MCF 10A (cell line): ENCODE measurements at places on chromosomes 12 and 14.

GRCh38 chr12:40170593-40170992 is 54.2 kb upstream of the LRRK2 start:
- no peak for DNase-seq

- no peak for DNase-seq
These were observed 629.6 kb downstream of the FSCB start for GRCh38 chr14:43877351-43877960.

DNA sequence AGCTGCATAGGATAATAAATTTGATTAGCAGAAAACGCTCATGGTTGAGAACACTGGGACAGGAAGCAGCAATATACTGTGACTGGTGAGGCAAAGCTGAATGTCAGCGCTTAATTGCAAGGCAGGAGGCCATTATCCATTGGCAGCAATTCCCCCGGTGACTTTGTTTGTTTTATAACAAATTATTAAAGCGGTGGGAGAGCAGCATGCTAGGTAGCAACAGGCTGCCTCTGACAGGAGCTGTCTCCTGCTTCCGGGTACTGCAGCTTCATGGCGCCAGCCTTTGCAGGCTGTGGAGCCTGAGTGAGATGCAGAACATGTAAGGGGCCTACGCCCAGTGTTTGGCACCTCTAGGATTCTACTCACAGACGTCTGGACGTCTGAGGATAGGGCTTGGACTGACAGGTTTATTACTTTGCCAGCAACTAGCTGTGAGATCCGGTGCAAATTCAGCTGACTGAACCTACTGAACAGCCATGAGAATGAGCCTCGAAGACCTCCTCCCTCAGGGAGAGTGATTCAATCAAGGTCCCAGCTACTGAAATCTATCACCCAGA is 82.1 kb upstream of the SSTR1 start:
- no peak for DNase-seq

DNA sequence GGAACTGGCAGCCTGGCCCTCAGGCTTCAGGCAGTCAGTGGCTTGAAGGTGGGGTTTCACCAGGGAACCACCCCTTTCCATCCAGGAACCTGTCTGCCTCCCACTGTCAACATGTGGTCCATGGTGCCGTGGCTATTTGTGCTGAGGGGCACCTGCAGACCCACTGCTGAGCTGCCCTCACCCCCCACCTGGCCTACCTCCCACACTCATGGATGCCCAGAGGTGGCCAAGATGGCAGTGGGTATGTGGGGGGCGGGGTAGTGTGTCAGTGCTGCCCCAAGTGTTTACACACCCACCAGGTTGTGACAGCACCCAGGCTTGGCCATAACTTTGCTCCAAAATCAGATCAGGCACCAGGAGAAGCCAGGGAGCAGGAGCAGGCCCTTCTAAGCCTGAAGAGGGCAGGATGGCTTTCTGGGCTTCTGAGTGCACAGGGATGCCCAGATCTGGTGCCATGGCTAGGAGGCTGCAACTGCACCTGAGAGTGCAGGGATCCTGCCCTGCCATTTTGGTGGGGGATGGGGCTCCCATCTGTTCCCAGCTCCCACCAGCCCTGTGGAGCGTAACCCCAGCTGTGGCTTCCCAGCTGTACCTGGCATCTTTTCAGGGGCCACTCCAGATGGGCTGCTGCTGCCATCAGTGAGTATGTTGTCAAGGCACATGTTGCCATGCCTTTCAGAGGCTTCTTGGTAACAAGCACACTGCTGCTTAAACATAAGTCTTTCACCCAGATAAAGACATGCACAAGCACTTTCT is 263.9 kb downstream of the LRIG3 start:
- DNase-seq = no peak

DNA sequence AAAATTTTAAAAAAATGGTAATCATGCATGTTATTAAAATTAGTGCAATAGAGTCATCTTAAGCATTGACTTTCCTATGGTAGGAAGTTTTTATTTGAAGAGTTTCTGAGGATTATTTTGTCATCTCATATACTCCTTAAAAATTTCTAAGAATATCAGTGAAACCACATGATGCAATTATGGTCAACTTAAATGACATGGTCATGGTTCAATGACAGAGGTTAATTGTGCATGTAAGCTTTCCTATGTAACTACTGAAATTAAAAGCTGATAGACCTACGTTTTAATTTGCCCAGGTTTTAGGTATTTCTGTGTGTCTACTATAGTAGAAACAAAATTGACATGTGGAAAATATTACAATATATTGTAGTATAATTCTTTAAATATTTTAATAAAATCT is 21.0 kb upstream of the LMO3 start:
- no peak for DNase-seq

GRCh38 chr14:104557086-104557485 is 22.5 kb upstream of the C14orf180 start:
- no peak for DNase-seq

DNA sequence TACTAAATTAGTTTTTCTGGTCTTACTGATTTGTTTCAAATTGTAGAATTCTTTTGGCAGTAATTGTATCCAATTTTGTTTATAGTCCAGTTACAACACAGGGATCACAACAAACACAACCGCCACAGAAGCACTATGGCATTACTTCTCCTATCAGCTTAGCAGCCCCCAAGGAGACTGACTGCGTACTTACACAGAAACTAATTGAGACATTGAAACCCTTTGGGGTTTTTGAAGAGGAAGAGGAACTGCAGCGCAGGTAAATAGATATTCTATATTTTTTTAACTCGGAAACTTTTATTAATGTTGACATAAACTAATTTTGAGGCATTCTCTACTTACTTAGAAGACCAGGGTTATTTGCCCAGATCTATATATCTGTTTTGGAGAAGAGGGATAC is 17.8 kb downstream of the PAPOLA start:
- DNase-seq = no peak

- DNase-seq = no peak
These were observed 5.1 kb downstream of the TRMT61A start for GRCh38 chr14:103533999-103534575.

DNA sequence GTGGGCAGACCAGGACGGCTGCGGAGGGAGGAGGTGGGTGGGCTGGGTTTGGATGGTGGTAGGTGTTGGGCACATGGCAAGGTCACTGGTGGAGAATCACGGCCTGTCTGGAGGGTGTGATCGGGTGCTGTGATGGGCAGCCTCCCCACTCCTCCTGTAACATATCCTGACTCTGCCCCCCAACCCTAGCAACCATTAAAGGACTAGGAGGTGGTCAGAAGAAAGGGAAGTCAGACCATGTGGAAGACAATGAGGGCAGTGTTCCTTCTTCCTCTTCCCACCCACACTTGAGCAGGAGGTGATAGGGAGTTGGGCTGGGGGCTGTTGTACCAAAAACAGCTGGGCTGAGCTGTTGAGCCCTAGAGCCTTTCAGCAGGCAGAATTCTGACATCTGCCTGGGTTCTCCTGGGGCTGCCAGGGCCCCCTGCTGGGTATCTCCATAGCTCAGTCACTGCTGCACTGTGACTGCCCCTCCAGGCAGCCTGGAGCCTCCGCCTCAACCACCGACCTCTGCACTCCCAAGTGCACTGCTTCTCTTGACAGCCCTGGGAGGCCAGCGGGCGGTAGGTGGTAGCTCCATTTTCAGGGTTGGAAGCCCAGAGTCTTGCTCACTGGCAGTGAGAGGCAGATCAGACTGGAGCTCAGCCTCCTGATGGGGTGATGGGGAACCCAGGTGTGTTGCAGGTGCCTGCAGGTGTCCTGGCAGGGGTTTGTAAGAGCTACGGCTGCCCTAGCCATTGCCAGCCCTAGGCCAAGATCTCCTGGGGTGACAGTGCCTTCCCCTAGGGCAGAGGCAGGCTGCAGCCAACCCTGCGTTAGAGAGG is 15.4 kb downstream of the VASH1 start:
- no peak for DNase-seq

DNA sequence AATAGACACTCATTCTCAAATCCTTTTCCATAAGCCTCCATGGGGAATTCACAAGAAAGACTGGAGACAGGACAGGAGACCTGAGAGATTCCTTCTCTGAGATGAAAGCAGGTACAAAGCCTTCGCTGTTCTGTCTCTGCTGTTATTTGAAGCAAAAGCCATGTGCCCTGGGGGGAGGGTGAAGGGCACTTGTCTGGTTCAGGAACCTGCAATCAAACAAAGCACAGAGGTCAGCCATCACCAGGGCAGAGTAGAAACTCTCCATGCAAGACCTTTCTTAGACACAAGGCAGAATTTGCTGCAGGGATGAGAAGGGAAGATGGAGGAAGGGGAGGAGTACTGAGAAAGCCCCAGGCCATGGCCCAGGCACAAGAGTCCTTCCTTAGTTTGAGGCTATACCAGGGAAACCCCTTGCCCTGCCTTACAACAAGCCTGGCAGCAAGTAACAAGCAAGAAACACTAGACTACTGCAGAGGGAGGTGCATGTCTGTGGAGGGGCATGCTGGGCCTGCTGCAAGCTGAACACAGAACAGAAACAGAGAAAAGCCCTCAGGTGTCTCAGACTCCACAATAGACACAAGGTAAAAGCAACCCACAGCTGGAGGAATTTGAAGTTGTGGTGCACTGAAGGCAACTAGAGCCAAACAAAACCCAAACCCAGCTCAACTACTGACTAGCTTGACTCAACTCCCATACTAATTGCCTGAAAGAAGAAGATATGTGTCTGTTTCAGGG is 7.8 kb upstream of the ART4 start:
- no peak for DNase-seq

DNA sequence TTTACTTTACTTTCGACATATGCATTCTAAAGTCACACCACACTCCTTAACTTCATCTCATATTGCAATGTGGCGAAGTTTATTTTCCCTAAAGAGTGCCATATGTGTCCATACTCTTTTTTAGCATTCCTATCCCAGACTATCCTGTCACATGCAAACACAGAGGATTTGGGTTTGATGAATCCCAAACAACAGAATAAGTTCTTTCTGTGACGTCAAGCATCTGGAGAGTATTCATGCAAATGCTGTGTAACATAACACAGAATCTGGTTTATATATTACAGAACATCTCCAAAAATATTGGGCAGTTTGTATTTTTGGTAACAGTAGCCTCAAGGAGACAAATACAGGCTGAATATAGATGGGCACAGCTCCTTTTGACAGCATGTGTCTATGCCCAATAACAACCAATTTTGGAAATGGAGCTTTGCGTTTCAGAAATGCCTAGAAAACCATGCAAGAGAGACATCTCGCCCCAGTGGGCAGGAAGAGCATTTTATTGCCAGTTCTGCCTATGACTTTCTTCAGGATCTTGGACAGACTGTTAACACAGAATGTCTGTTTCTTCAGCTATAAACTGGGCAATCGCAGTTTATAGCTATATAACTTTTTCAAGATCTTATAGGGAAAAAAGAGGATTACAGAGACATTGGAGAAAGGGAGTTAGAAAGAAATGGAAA is 190.8 kb downstream of the ADAMTS20 start:
- DNase-seq = no peak

- DNase-seq = peak; percentile 80
These were observed 1.5 kb downstream of the CIPC start for GRCh38 chr14:77099425-77100167.

- no peak for DNase-seq
These were observed 36.6 kb downstream of the TC2N start for GRCh38 chr14:91830777-91831176.

DNA sequence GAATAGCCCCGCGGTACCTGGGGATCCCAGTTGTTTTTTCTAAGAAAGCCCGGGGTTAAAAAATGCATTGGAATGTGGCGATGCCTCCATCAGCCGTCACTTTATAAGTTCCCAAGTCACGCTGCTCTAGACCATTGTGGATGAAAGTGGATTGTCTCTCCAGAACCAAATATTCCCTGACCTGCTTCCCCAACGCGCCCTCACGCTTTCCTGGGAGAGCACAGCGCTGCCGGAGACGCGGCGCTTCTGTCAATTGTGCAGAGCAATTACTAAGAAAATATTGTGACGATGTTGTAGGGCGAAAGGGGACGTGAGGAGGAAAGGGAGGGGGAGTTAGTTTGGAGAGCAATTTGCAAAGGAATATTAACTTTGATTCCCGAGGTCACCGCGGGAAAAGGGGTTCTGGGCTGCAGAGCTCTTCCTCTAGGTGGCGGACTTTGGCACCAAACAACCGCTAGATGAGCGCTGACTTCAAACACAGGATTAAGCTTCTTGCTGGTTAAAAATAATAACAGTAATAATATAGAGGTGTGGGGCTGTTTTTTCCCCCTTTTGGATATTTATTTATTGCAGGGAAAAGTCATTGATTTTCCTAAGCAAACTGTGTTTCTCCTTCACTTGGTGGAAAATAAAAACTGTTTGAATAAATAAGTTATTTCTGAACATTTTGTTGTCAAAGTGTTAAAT is 9.6 kb upstream of the FOXG1 start:
- peak; percentile 60 for DNase-seq

- no peak for DNase-seq
These were observed 6.0 kb upstream of the PRKAG1 start for GRCh38 chr12:49024543-49024942.

DNA sequence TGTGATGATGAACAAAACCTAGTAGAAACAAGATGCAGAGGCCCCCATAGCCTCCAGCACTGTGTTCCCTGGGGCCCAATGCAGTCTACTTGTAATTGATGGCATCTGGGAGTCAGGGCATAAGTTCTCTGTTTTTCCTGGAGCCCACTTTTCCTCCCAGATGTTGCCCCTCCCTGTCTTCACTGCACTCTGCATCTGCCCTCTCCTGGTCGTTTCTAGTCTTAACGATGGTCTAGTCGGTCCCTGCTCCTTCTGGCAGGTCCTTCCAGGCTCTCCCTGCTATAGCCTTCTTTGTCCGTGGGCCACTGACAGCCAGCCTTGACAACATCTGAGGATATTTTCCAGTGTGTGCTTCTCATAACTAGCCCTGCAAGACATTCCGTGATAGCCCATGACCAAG is 208.3 kb downstream of the GXYLT1 start:
- DNase-seq = no peak

DNA sequence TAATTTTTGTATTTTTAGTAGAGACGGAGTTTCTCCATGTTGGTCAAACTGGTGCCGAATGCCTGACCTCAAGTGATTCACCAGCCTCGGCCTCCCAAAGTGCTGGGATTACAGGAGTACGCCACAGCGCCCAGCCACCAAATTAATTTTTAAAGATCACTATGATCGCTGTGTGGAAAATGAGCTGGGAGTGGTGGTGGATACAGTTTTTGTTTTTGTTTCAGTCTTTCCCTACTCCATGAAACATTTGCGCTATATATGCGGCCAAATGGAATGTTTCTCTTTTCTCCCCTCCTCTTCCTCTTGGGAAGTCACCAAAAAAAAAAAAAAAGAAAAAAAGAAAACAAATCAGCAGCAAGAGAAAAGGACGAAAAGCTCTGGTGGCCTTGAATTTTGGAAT is 20.8 kb upstream of the P2RX4 start:
- DNase-seq = no peak

DNA sequence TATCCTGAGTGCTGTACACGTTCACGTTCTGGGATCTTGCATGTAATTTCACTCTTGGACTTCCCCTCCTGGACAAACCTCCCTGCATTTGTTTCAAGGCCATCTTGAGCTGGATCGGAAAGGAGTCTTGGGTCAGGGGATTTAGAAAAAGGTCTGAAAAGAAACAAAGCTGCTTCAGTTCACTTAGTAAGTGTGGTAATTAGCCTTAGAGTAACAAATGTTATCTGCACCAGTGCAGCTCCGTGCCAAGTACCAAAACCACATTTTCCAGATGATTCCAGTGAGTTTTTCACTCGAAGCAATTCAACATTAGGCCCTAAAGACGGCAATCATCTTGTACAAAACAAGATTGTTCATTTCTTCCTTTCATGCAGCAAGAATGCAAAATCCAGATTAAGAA is 39.4 kb upstream of the ATXN2 start:
- no peak for DNase-seq

- no peak for DNase-seq
These were observed 32.9 kb upstream of the IGF1 start for GRCh38 chr12:102513272-102513671.

- no peak for DNase-seq
These were observed 10.6 kb downstream of the SPRING1 start for GRCh38 chr12:116727261-116727660.

GRCh38 chr14:59435987-59436386 is 29.2 kb downstream of the GPR135 start:
- no peak for DNase-seq
